Activated CD4-positive, alpha-beta T cell treated with anti-CD3 and anti-CD28 coated beads, Interleukin-2, amount 50 U/mL, for 24 hours (primary cell): ENCODE measurements at places on chromosomes 11 and 22.

DNA sequence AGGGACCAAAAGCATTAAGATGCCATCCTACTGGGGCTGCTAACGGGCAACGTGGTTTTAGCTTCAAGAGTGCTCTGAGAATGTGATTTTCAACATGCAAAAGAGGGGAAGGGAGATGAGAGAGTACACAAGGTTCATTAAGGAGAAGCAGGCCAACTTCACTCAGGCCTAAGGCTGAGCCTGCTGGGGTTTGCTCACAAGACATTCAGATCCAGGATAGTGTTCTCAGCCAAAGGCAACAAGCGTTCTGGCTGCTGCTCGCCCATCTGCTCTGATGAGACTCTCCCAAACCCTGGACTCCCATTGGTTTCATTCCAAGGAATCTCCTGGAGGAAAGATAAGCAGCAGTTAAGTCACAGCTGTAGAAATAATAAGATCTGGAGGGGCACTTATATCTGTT, 23.6 kb upstream of the UPB1 start:
- DNase-seq = no peak

DNA sequence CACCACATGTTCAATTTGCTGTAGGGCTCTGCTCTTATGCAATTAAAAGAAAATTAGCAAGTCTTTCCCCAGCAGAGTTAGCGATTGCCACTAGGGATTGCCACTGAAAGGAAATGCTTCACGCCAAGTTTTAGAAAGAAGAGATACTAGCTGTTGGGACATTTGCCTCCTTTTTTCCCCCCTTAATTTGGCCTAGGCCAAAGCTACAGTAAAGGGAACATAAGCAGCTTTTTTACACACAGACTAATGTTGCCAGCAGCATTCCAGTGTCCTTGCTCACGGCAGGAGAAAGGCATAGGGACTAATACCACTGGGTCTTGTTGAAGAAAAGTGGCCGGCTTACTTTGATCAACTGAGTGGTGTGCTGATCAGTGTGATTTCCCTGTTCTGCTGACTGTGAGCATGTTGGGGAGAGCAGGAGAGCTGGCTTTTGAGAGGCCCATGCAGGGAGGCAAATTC, 71.2 kb downstream of the PHF21A start:
- DNase-seq = no peak

GRCh38 chr22:49791682-49792081, 36.0 kb downstream of the BRD1 start:
- no peak for DNase-seq

DNA sequence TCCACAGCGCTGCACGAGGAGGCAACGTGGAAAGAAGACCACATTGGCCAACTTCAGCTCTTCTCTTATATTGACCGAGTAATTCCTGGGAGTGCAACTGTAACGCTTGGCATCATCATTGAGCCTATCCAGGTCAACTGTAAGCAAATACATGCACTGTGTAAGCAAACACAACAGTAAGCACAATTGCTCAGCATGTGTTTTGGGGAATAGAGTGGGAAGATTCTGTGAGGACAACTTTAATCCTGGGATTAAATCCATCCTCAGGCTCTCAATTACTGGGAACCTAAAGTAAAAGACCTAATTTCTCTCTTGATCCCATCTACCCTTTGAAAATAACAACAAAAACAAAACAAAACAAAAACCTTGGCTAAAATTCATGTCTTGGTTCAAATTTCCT, 109.5 kb upstream of the DDI1 start:
- no peak for DNase-seq

DNA sequence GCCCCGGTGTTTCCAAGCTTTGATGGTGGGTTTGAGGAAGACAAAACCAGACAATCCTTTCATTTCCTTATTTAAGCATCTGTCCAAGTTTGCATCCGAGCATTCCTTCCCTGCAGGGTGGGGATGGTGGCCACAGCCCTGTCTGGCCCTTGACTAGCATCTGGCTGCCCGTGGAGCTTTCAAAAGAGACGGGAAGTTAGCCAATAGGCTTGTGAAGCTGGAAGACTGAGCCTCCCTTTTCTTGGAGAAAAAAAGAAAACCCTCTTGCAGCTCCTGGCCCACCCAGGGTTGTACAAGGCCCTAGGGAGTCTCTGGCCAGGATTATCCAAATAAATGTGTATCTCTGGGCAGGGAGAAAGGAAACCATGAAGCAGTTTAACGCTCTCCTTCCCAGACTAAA, 60.6 kb downstream of the MICAL2 start:
- no peak for DNase-seq

GRCh38 chr11:114148013-114148382, 88.5 kb downstream of the ZBTB16 start:
- no peak for DNase-seq

DNA sequence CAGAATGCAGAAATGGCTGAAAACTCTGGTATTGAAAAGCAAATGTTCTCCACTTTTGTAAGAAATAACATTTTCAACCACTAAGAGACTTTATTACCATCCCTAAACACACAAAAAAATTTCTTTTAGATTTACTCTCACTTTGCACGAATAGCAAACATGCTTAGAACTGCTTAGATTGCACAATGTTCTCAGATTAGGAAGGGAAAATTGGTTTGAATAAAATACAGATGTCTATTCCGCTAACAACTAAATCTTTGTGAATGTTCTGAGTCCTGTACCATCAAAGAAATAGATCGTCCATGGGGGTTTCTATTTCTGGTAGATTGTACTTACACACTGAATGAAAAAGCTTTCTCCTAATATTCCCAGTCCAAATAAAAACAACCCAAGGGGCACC, 40.1 kb downstream of the BDNF start:
- DNase-seq = no peak

GRCh38 chr11:12949453-12949852, 59.7 kb upstream of the RASSF10 start:
- DNase-seq = no peak

- DNase-seq = no peak
Measured at GRCh38 chr11:257766-258493, 20.3 kb upstream of the NLRP6 start.

GRCh38 chr11:121095561-121095960, 5.5 kb upstream of the TECTA start:
- DNase-seq = no peak

DNA sequence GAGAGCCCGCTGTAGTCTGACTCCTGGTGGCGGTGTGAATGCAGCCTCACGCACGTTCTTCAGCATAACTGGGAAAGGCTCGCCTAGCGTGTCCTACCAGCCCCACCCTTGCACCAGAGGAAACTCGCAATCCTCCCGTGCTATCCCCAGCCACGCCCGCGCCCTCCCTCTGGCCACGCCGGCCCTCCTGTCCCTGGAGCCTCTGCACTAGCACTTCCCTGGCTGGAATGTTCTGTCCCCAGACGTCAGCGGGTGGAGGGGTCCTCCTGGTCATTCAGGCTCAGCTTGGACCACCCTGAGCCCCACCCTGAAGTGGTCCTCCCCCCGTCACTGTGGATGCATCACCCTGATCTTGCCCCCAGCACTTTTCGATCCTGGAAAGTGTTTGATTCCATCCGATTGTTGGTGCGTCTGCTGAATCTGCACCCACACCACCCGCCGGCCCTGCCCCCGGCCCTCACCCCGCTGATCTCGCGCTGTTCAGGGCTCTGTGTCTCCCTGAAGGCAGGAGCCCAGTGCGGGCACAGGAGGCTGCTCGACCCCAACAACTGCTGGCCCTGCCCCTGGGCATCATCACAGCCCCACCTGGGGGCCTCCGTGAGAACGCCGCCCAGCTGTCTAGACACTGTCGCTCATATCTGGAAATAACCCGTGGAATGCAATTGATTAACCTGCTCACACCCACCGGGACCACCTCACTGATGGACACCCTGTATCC, 437.0 kb downstream of the TBC1D22A start:
- no peak for DNase-seq

DNA sequence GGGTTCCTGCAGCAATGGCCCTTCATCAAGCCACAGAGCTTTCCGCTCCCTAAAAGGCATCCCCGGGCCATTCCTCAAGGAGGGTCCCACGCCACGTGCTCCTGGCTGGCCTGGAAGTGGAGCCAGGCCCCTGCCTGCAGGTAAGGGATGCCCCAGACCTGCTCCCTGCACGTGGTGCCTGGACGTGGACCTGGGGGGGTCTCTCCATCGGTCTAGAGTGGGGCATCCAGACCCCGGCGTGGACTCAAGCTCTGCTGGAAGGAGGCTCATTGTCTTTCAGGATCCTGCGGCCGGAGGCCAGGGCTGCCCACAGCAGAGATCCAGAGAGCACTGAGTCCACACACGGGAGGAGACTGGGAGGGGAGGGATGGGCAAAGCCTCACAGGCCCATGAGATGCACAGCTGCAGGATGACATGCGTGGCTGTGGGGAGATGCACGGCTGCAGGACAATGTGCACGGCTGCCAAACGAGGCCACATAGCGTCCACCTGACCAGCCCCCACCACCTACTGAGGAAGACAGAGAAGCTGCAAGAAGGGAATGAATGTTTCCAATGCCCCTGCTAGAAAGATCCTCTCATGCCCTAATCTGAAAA, 236.7 kb downstream of the BRD1 start:
- no peak for DNase-seq

DNA sequence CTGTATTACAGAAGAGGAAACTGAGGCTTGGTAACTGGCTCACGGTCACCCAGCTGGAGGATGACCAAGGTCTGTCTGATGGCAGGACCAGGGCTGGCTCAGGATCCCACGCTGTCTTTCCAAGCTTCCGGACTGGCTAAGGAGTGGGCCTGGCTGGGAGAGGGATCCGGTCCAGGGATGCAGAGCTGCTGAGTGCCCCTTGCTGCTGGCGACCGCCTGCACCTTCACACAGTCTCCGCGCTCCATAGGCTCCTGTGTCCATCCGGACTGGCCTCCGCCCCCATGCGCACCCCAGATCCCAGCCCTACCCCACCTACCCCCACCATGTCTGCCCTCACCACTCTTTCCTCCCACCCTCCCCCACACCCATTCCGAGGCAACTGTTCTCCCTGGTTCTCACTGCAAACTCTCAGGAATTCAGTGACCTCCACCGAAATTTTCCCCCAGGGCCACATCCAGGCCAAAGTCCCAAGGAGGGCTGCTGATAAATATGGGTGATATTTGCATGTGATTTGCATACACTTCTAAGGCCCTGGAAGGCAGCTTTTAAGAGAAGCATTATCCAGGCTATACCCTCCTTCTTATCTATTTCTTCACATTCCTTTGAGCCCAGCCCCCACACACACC, 48.5 kb upstream of the SLC35C1 start:
- no peak for DNase-seq

- DNase-seq = no peak
Measured at GRCh38 chr22:49062802-49063544, 764.7 kb downstream of the BRD1 start.

DNA sequence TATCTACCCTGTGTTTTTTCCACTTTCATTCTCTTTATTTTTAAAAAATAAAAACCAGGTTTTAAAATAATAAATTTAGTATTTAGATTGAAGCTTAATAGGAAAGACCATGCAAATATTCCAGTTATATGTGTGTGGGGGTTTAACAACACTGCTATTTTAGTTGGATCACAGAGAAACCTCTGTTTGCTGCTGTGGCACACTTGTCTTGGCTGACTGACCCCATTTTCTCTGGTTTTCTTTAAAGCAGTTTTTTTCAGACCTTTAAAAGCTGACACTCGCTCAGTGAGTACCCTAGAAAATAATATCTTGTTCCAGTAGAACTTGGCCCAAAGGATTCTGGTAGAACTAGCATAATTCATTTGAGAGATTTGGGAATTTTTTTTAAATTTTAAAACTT, 31.6 kb downstream of the ACER3 start:
- DNase-seq = no peak

DNA sequence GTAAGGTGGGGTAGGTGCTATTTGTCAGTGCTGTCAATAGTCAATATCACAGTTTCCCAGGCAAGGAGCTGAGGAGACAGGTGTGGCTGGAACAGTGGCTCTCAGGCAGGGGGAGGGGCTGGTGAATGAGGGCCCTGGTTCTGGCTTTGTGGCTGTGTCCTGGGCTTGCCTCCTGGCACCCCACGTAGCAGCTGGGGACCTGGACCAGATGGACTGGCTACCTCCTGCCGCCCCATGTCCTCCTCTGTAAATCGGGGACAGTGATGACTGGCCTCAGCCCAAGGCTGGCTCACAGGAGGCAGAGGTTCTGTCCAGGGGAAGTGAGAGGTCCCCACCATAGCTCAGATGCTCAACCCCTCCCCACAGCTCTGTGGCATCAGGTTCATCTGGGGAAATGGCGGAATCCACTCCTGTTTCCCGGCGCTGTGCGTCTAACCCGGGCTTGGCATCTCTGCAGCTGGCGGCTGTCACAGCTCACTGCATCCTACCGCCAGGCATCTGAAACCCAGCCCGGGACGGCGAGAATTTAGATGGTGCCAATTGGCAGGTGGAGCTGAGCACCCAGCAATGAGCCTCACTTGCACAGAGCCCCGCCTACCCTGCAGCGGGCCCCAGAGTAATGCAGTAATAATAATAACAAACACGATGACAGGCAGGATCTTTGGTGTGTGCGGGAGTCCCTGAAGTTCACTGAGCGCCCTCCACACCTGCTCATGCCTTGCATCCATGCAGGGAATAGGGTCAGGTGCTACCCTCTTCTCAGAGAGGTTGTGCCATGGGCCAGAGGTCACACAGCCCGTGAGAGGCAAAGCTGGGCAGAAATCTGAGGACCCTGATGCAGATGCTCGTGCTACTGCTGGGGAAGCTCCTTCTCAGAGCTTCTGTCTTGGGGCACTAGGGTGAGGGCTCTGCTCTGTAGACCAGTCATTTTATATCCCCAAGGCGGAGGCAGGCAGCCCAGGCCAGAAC, 27.8 kb upstream of the SHISAL1 start:
- no peak for DNase-seq

DNA sequence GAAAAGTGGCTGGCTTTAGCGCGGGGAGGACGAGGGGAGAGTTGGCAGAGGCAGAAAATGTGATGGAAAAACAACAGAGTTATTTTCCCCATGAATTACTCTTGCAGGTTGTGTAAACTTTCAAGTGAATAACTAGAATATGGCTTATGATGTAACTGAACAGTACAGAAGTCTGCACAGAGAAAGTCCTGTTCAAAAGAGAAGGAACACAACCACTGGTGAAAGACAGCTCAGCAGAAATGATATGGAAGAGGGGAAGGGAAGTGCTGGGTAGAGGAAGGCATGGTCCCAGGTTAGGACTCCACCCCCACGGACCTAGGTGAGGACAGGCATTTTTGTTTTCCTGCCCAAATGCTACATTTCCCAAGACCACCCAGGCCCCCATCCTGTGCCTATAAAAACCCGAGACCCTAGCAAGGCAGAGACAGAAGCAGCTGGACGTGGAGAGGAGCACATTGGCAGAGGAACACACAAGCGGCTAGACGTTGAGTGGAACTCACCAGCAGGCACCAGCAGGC, 77.7 kb downstream of the MAML2 start:
- no peak for DNase-seq

DNA sequence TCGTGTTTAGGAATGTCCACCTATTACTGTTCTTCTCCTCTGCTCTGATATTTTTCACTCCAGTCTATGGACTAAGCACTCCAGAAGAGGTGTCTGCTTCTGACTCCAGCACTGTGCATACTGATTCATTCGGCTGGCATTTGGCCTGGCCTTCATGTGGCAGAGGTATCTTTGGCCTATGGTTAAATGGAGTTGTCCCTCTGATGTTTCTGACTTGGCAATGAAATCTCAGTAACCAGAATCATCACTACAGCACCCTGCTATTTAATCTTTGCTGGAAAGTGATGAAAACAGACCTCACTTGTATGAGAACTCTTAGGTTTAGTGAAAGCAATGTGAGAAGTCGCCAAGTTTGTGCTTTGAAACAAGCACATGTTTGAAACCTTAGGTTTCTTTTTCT, 155.2 kb downstream of the MAML2 start:
- no peak for DNase-seq

- DNase-seq = no peak
Measured at GRCh38 chr11:34492806-34493414, 20.7 kb downstream of the ELF5 start.
